Trophoblast cell (in vitro differentiated cells and primary cell): ENCODE measurements at places on chromosomes 13 and 19.

DNA sequence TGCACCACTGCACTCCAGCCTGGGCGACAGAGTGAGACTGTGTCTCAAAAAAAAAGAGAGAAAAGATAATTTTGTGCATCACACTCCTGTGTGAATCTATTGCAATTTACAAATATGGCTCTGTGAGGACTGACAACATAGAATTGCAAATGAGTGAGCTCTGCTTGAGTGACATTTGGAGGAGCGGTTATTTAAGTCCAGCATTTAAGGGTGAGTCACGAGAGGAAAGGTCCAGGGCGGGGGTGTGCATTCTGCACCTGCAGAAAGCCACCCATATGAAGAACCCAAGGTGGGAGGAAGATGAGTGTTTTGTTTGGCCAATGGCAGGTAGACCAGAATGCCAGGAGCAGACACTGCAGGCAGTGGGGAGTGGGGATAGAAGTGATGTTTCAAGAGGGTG is 58.5 kb downstream of the DGKH start:
- no peak for DNase-seq

GRCh38 chr13:64962404-64962803 is 2267.7 kb downstream of the PCDH9 start:
- DNase-seq, result no peak

DNA sequence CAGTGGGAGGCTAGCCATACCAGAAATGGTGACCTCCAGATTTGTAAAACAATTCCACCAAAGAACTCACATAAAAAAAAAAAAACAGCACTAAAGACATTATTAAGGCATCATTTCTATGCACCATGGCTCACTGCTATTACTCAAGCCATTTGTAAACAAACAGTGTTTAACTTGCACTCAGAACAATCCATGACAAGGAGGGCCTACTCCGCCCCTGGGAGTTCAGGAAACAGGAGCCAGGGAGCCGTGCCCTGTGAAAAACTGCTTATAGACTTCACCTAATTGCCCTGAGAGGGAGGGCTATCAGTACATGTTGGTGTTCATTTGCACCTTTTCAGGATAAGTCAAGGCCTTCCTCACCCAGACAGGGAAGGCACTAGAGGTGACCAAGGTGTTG is 103.2 kb downstream of the ZNF429 start:
- no peak for DNase-seq

DNA sequence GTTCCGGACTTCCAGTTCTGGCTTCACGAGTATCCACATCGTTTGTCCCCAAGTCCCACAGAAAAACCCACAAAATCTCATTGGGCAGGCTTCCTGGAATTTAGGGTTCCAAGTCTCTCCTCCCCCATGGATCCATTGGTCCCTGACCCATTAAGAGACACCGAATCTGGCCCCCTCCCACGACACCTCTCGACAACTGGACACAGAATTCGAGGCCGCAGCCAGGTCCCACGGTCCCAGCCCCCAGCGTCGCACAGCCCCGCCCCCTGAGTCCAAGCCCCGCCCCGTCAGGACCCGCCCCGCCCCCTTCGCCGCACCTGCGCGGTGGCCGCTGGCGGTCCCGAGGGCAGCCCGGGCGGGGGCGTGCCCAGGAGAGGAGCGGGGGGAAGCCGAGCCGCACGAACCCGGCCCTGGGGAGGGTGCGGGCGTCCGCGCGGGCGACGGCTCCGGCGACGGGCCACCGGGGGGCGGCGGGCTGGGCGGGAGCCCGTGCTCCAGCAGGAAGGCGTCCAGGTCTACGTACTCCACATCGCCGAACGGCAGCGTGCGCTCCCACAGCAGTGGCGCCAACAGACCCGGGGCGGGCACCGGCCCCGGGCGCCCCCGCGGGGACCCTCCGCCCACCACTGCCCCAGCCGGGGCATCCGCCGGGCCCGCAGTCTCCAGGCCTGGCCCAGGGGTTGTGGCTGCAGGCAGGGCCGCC is 1.8 kb downstream of the DBP start:
- peak; percentile 68 for DNase-seq

DNA sequence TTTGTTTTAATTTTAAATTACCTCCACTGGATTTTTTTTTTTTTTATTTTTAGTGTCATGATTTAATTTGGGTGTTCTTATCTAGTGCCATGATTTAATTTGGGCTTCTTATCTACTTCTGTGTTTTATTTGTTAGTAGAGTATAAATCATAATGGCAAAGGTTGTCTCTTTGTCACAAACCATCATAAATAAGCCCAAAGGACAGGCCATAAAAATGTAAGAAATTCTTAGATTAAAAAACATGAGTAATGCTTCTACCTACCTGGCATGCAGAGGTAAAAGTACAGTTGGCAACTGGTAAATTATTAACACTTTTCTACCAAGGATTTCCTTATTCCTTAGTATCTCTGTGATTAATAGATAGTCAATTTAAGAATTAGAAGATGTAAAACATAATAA is 55.2 kb downstream of the ERCC5 start:
- DNase-seq, result no peak

DNA sequence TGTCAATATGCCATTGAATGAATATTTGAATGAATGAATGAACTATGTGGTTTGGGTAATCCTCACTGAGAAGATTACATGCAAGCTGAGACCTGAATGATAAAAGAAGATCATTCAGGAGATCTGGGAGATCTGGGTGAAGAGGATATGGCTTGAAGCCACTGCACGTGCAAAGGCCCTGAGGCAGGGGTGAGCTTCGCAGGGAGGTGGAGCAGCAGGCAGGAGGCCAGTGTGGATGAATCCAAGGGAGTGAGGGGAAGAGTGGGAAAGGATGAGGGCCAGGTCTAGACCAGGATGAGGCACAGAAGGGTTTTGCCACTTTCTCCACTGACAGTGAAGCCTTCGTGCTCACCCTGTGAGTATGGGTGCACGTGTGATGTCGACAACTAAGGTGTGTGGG is 49.9 kb downstream of the ERICH4 start:
- no peak for DNase-seq

DNA sequence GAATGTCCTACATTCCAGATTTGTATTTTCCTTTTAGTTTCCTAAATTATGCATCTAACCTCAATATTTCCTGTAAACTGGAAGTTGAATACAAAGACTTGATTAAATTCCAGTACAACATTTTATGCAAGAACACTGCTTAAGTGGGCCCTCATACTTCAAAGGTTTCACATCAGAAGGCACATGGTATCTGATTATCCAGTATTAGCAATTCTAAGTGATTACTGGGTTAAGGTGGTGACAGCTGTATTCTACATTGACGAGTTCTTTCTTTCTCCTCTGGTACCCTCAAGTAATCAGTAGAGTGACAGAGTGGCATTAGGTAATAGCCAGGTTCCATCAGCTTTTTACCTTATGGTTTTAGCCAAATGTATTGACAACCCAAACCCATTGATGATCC is 18.3 kb downstream of the BIVM start:
- DNase-seq, result no peak

- no peak for DNase-seq
Measured at GRCh38 chr19:28968721-28969120, 244.2 kb downstream of the UQCRFS1 start.

- no peak for DNase-seq
Measured at GRCh38 chr13:24165746-24166145, 5.2 kb downstream of the SPATA13 start.

DNA sequence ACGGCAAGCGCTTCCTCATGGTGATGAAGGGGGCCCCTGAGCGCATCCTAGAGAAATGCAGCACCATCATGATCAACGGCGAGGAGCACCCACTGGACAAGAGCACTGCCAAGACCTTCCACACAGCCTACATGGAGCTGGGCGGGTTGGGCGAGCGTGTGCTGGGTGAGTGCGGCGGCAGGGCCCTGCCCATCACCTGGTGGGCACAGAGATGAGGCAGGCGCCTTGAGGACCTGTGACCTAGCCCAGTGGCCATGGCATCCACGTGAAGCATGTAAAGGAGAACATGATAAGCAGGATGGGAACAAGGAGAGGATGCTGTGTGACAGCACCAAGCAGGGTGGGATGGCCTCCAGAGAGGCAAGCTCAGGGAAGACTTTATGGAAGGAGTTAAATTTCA is 18.5 kb downstream of the ATP12A start:
- DNase-seq, result no peak

DNA sequence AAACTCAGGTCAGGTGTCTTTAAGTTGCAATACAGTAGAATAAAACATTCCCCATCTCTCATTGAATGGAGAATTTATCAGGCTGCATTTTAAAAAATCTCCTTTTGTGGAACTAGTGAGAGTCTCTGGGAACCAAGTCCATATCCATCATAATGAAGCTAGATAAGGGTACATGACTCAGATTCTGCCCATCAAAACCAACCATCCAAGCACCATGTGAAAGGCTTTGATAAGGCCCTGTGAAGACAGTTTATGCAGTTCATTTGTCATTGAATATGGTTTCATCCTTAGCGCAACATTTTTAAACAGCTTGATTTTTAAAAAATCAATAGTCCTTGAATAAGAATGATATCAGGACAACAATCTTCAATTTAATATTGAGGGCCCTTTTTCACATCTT is 56.3 kb upstream of the DIAPH3 start:
- DNase-seq, result no peak

DNA sequence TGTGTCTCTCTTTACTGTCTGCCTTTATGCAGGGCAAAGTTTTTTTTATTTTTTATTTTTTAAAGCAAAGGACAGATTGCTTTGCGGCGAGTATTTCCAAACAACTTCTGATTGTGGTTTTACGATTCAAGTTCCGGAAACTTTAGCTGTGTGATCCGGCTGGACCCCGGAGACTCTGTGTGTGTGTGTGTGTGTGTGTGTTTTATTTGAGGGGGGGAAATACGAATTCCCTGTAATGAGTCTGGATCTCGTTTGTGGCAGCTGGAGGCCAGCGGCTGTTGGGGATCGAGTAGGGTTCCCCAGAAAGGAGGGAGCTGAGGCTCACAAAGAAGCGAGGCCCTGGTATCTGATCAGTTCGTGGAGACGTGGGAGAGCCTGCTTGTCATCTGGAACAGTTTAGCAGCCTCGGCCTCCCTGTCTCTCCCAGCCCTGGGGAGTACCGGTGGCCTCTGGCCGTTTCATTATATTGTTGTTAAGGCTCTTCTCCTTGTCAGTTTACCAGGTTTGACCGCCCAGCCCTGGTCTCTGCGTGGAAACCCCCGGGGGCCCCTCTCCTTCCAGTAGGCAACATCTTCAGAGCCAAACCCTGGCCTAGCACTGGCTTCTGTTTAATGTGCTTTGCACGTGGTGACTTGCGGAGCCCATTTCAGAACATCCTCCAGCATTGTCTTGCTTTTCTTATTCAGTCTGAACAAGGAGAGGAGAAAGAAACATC is 1.3 kb downstream of the FARP1 start:
- DNase-seq, result no peak

GRCh38 chr13:39144941-39145533 is 106.8 kb downstream of the NHLRC3 start:
- DNase-seq, result peak; percentile 50

GRCh38 chr19:14437578-14438140 is 4.6 kb downstream of the PKN1 start:
- peak; percentile 95 for DNase-seq

- DNase-seq, result no peak
Measured at GRCh38 chr13:80006940-80007339, 334.0 kb downstream of the SPRY2 start.
